Right forelimb (tissue), 1 donor: ENCODE measurements at places on chromosomes 16 and 17.

DNA sequence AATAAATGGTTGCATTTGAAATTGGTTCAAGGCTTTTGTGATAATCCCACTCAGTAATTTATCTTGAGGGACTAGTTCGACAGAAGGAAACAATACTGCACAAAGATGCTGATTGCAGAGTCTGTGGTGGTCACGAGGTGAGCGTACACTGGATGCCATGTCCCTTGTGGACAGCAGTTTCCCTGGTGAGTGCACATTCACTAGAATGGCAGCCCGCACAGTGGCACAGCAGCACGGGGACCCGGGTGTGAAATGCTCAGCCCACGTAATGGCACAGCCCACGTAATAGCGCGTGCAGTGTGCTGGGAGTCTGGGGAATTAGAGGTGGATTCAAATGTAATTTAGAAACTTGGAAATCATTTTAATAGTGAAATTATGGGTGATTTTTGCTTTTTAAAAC is 154.0 kb downstream of the LGALS9B start:
- DNase-seq: no peak

DNA sequence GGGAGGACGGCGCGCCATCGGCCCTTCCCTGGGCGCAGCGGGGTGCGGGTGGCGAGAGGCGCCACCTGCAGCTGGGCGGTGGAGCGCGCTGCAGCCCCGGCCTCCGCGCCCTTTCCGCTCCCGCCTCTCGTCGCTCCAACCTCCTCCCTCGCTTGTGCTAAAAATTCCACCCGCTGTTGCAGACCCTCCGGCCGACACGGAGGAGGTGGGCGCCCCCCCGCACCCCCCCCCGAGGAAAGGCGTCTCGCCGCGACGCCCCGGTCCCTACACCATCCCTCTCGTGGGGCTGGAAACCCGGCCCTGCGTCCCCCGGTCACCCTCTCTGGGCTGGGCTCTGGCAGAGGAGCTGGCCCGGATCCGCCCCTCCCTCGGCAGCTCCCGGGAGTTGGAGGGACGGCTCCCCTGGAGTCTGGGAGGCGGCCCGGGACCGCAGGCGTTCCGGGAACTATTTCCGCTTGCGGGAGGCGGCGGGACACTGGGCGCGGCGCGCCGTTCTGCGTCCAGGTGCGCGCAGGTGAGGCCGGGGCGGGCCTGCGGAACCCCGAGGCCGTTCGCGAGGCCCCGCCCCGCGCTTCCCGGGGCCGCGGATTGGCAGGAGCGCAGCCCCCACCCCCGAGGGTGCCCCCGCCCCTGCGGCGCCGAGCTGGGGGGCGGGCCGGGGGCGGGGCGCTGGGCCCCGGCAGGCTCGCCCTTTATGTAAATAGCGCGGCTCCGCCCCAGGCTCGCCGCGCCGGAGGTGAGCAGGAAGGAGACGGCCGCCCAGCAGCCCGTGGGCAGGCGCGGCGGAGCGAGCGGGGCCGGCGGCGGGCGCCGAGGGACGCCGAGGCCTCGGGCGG is at the start of gene LLGL2:
LLGL2 (plus strand) TSS at position 728 of the 836 bp plus-strand sequence. CDS start 17,730 bp downstream, outside the sequence.
- peak; percentile 76 for DNase-seq

DNA sequence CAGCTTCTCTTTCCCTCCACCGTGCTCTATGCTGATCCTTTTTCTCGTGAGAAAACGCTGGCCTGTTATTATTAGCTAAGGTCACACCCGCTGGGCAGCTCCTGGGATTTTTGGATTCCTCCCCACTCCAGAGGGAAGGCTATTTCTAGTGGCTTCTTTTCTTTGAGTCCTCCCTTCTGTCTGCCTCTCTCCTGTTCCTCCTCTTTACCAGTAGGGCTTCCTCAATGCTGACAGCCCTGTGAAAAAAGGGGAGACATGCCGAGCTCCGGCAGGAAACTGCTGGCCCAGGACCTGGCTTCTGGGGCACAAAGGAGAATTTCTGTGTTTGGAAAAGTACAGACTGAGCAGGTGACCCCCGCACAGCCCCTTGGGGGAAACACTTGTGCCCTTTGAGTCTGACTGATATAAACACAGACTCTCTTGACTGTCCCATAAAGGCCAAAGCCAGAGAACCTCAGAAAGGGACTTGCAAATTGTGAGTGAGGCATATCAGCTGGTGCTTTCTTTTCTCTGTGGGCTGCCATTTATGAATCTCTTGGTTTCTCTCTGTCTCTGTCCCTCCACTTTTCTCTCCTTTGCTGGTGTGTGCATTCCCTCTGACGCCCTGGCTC is 14.0 kb upstream of the RNF135 start:
- no peak for DNase-seq

- no peak for DNase-seq
Observed at GRCh38 chr17:66812571-66812970, 22.3 kb upstream of the CACNG5 start.

- no peak for DNase-seq
Observed at GRCh38 chr17:29363716-29364115, 26.4 kb upstream of the TAOK1 start.

DNA sequence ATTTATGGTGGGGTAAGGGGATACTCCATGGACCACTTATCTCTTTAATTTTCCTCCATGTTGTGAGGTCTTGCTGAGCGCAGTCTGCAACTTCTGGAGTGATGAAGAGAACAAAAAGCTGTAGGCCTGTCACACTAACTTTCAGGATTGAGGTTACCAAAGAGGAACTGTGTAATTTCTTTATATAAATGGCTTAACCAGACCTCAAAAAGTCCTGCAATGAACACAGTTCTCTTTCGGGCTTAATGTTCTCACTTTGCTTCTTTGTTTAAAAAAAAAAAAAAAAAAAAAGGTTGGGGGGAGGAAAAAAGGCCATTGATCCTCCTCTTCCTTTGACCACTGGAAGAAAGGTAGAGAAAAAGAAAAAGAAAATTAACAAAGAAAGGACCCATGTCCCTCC is 86.8 kb upstream of the SOX9 start:
- no peak for DNase-seq

DNA sequence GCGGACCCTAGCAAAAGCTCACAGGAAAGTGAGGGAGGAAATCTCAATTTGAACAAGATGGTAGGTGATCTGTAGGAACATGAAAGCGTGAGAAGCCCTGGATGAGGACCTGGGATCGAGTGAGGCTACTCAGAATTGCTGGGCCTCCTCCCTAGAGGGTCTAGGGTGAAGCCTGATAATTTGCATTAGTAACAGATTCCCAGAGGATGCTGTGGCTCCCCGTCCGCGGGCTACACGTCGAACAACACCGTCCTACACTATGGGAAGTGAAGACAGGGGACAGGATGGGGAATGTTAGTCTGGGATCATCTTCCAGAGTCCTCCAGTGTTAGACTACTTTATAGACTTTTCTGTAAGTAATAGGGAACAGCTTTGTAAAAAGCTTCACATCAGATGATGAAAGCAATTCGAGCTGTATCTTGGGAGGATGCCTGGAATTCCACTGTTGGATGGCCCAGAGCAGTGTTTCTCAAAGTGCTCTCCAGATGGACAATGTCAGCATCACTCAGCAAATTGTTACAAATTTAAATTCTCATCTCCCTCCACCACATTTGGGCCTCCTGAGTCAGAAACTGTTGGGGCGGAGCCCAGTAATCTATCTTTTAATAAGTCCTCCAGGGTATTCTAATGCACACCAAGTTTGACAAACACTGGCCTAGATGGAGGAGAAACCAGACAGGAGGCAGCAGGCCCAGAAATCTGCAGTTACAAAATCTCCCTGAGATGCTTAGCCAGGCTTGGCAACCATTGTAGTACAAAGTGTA is 6.5 kb downstream of the FNDC8 start:
- no peak for DNase-seq
